ENCODE measurements at places on chromosomes 4 and X. TPM values are rescaled to one million over a fixed set of nuclear protein-coding genes. Genes with fewer than 3 reads are reported as not detected.

DNA sequence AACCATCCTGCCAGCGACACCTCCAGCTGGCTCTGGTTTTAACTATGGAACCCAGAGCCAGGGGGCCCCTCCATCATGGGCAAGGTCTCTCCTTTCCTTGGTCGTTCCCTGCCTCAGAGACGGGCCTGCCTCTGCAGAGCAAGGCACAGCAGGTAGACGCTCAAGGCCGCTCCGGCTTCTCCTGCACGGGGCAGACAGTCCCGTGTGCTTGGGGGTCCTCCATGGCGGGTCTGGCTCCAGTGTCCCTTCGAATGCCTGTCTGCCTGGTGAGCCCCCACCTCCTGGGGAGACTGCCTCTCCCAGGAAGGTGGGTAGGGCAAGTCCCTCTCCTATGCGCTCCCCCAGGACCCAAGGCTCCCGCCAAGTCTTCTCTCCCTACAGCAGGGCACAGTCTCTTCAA is 71.5 kb downstream of the ACOX3 start:
- DNase-seq, result no peak

DNA sequence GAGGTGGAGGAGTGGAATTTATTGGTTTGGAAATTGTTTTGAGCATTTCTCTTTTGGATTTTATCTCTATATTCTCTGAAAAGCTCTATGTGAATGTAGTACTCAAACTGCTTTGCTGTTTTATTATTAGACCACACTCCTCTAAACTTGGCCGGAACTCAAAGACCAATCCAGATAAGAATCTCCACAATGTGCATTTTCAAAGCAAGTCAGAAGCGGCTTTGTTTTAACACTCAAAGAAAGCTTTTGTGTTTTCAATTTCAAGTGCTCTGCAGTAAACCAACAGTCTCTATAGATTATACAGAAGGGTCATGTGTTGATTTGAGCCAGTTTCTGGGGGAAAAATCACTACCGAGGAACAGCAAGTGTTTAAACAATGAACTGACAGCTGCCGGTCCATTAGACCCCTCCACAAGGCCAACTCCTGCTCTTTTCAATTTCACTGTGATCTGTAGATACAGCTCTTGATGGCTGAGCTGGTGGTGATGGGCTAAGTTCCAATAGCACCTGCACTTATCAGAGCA is 79.4 kb downstream of the FTHL17 start:
- peak; percentile 4 for DNase-seq

GRCh38 chr4:83387012-83387411 is 52.4 kb upstream of the HPSE start:
- DNase-seq, result no peak

DNA sequence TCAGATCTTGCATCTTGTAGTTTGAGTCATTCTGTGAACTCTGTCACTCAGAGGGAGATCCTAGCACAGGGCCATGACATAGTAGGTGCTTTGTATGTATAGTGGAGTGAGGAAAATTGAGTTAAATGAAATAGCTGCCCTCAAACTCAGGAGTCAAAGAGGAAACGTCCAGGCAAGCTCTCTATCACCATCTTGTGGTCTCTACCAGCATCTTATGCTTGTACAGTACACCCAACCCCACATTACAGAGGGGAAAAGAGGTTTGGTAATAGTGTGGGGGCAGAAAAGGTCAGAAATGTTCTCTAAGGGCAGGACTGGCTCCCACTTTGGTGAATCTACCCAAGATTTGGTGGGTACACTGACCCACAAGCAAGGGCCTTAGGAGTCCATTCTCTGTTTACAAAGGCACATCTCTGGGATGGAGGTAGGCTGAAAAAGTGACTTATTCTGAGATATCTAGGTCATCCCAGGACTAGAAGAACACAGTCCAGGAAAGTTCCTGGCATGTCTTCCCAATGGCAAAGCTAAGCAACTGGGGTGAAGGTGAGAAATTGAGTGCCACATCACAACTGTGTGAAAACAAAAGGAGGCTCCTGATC is 131.8 kb downstream of the OR13H1 start:
- peak; percentile 28 for DNase-seq

DNA sequence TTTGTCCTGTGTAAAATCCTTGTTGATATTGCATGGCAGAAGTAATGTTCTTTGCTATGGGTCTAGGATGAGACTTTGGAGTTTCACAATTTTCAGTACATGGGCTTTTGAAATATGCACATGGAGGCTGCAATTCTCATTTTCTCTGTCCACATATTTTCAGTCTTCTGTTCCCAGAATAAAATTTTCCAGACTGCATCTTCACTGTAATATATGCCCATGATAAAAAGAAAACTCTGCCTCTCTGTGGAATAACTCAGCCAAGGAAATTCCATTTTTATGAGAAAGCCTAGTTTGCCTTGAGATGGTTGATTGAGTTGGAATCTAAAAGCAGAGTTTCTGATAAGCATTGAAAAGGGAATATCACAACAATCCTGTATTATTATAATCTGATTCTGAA is 601.4 kb upstream of the AADAT start:
- DNase-seq, result no peak

DNA sequence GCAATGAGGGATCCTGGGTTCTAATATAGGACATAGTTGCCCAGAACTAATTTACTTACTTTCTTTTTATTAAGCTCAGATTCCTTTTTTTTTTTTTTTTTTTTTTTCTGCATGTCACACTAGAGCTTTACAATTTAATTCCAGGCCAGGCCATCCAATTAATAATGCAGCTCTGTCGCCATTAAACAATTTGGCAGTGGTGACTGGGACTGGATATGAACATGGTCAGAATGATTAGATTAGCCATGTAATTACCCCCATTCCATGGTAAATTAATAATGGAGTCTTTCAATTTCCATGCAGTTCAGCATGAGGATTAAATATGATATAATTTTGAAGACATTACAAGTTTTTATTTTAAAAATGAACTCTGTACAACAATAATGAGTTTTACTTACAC is 226.9 kb upstream of the ANXA3 start:
- no peak for DNase-seq

GRCh38 chr4:112173593-112174558 is 28.6 kb downstream of the FAM241A start:
- no peak for DNase-seq

GRCh38 chr4:30402276-30402675 is 317.9 kb upstream of the PCDH7 start:
- no peak for DNase-seq

DNA sequence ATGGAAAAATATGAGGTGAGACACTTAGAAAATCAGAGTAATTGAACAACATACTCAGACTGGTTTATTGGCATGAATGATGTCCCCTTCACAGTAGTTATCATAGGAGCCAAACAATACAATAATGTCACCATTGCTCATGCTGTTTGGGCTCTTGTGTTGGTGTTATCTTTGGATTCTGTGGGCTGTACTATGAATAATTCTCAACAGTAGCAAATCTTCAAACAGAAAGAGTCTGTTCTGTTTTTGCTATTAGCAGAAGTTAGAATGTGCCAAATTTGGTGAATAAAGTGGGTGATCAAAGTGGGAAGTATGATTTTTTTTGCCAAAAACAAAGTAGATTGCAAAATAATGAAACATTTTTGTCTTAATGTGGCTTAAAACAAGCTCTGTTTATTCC is 58.3 kb downstream of the GRID2 start:
- no peak for DNase-seq

GRCh38 chr4:81307991-81308390 is 93.0 kb upstream of the PRKG2 start:
- no peak for DNase-seq

DNA sequence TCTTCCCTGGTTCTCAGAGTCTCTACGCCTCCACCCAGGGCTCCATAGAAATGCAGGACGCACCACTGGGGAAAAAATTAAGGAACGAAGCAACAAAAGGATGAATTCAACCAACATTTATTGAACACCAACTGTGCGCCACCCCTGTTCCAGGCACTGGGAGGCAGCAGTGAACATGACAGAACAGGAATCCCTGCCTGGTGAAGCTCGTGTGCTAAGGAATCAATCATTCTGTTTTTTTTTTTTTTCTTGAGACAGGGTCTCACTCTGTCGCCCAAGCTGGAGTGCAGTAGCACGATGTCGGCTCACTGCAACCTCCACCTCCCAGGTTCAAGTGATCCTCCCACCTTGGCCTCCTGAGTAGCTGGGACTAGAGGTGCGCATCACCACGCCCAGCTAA is 1.9 kb upstream of the FTSJ1 start:
- DNase-seq, result peak; percentile 65

GRCh38 chr4:77578145-77578544 is 27.5 kb upstream of the CXCL13 start:
- DNase-seq, result no peak

DNA sequence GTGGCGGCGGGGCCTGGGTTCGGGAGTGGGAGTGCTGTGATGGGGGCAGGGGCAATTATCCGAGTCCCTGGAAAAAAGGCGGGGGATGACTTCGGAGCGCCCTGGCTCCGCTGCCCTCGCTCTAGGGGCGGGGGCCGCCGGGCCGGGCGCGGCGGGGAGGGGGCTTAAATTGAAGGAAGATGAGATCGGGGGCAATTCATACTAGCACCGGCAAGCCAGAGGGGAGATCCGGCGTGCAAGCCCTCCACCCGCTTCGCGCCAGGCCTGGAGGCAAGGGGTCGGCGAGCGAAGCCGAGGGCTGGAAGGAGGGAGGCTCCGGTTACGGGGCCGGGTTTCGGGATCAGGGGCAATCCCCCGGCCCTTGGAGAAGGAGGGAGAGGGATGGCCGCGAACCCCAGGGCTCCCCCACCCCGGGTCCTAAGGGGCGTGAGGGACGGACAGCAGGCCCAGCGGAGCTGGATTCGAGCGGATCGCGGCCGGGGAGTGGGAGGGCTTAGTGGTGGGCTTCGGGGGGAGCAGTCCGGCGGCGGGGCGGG is 1.2 kb downstream of the BCORL1 start:
- no peak for DNase-seq

GRCh38 chr4:54277691-54278090 is 48.6 kb downstream of the PDGFRA start:
- DNase-seq, result peak; percentile 2

GRCh38 chr4:121009578-121010478 is 62.5 kb downstream of the NDNF start:
- no peak for DNase-seq

DNA sequence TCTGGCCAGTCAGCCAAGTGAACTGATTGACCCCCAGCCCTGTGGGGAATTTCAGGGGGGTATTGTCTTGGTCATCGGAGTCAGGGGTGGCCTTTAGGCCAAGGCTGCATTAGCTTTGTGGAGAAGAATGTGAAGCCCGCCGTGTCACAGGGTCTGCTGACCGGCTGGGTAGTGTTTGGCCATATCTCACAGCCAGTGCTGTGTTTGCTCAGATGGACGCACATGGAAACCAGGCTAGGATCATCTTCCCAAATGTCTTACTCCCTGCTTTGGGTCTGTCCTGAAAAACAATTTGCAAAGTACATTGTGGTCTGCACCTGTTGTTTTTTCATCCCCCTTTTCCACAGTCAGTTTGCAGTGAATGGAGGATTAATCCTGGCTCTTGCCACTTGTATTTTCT is 13.0 kb downstream of the TMEM164 start:
- no peak for DNase-seq

DNA sequence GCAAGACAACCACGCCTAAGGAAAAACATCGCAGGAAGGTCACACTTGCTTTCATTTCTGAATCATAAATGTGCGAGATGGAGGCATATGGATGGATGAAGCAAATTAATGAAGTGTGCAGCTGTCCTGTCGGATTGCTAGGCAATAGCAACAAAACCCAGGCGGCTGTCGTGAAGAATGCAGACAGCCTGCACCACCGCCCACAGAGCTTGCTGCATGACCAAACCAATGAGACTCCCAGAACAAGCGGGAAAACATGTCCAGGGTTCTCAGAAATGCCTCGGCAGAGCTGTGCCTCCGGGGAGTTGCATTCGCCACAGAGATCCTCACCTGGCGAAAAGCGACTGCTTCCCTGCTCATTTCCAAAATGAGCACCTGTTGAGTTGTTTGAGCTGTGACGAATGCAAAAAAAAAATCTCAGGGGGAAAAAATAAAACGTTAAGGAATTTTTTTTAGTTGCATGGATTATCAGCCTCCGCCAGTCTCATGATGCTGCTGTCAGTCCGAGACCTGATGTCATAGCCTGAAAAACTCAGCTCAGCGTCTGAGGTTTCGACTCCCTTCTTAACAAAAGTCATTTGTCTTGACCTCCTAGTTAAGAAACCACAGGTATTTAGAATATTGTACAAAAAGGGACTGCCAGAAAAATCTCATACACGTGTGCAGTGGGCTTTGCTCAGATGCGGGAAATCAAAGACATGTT is 155.5 kb upstream of the MXRA5 start:
- no peak for DNase-seq

GRCh38 chrX:99782516-99783040 is 627.5 kb downstream of the PCDH19 start:
- DNase-seq, result no peak

DNA sequence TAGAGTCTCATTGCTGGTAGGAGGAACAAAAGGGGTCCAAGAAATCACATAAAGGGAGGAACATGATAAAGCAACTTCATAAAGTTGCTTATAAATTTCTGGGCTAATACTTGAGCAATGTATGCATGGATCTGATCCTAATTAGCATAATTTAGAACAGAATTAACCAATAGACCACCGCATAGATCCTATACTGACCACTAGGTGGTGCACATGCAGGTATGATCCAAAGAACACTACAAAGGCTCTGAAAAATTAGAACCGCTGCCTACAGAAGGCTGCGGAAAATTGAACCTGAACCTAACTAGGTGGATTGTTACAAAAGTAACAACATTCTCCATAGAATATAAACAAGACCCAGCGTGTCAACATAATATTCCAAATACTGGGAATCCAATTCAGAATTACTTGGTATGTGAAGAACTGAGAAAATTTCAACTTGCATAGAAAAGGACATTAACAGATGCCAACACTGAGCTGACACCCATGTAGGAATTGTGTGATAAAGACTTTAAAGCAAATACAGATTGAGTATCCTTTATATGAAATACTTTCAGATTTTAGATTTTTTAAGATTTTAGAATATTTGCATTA is 23.3 kb downstream of the BRCC3 start:
- DNase-seq, result peak; percentile 48

MAGEA2 gene
- total RNA-seq, result not detected

CCDC158 gene
- not detected for total RNA-seq

BTK gene
- total RNA-seq, result not detected

GPR143 gene
- 0.50 TPM for total RNA-seq

KLF3 gene
- total RNA-seq, result 38.4 TPM

PPM1K gene
- 2.7 TPM for total RNA-seq

TEX28 gene
- not detected for total RNA-seq

NCAPG gene
- 105 TPM for total RNA-seq

CFI gene
- total RNA-seq, result 1.6 TPM

SPANXN4 gene
- total RNA-seq, result not detected

CPE gene
- 27.2 TPM for total RNA-seq

MTTP gene
- not detected for total RNA-seq

CFAP299 gene
- not detected for total RNA-seq

CTAG2 gene
- total RNA-seq, result not detected

EXOC1L gene
- not detected for total RNA-seq

AREG gene
- total RNA-seq, result not detected

CASP3 gene
- 65.5 TPM for total RNA-seq
